ENCODE measurements at places on chromosomes 2 and 18. TPM values are rescaled to one million over a fixed set of nuclear protein-coding genes. Genes with fewer than 3 reads are reported as not detected.

GRCh38 chr18:61893309-61893970 is 633 bp upstream of the RNF152 start:
- H3K36me3 ChIP-seq: no peaks in the 10 kb centered on the region
- H3K27me3 ChIP-seq: no peaks in the 10 kb centered on the region
- peak overlapping the region; percentile 87 for H3K4me3 ChIP-seq
- DNase-seq: peak; percentile 92
- peak overlapping the region; percentile 90 for H3K27ac ChIP-seq
- peaks cover 24% of the 10 kb centered on the region for H3K4me1 ChIP-seq

DNA sequence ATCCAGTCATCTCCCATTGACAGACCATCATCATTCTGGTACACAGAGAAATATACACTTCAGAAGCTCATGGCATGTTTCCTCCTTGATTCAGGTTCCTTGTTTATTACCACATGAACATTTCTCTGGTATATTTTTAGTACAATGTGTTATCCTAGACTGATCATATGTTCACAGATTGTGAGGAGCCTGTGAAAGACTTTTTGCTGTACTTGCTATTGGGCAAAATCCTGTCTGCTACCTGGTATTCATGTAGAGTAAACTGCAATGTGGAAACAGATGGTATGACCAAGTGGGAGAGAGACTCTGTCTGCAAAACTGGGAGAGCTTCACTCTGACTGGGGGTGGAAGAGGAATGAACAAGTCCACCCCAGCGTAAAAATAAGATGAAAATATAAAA is 657.2 kb downstream of the IRS1 start:
- H3K27ac ChIP-seq: no peak overlapping the region
- H3K27me3 ChIP-seq: no peaks in the 10 kb centered on the region
- H3K36me3 ChIP-seq: no peaks in the 10 kb centered on the region
- DNase-seq: no peak

- no peaks in the 10 kb centered on the region for H3K36me3 ChIP-seq
- no peak overlapping the region for H3K4me3 ChIP-seq
- DNase-seq: no peak
- H3K27ac ChIP-seq: no peak overlapping the region
- no peaks in the 10 kb centered on the region for H3K4me1 ChIP-seq
Observed at GRCh38 chr18:37332628-37333420, 232.8 kb downstream of the CELF4 start.

DNA sequence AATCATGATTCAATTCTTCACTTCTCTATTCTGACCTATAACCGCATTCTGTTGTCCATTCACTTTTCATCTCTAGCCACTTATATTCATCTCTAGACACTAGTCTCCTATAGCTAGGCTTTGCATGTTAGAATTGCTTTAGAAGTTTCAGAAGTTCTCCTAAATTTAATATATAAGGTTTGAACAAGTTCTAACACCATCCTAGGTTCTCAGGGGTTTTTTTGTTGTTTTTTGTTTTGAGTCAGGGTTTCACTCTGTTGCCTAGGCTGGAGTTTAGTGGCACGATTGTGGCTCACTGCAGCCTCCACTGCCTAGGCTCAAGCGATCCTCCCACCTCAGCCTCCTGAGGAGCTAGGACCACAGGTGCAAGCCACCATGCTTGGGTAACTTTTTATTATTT is 19.9 kb downstream of the WDSUB1 start:
- no peak overlapping the region for H3K4me3 ChIP-seq
- peaks cover 7% of the 10 kb centered on the region for H3K36me3 ChIP-seq
- H3K27ac ChIP-seq: no peak overlapping the region
- DNase-seq: no peak
- no peaks in the 10 kb centered on the region for H3K27me3 ChIP-seq

GRCh38 chr2:27622921-27623384 is 5.9 kb downstream of the CCDC121 start:
- no peaks in the 10 kb centered on the region for H3K27me3 ChIP-seq
- peaks cover under 1% of the 10 kb centered on the region for H3K36me3 ChIP-seq
- no peak overlapping the region for H3K4me3 ChIP-seq

PFN4 gene
- not detected for total RNA-seq

GRCh38 chr2:113282747-113283533 is 4.2 kb upstream of the PAX8 start:
- peaks cover 4% of the 10 kb centered on the region for H3K27me3 ChIP-seq
- H3K27ac ChIP-seq: peak overlapping the region; percentile 76
- H3K4me1 ChIP-seq: no peaks in the 10 kb centered on the region
- peak; percentile 28 for DNase-seq

All from upper lobe of left lung (tissue), 6 donors.